ENCODE measurements at places on chromosomes 16 and 17. TPM values are rescaled to one million over a fixed set of nuclear protein-coding genes. Genes with fewer than 3 reads are reported as not detected.

GRCh38 chr17:34623856-34624766 is 44.7 kb downstream of the TMEM132E start:
- no peak for DNase-seq

GRCh38 chr17:31417051-31417792 is 25.7 kb downstream of the RAB11FIP4 start:
- no peak for DNase-seq

GRCh38 chr17:55668312-55668920 is 54.2 kb downstream of the TMEM100 start:
- peak; percentile 76 for DNase-seq

- no peak for DNase-seq
These were observed 7.8 kb upstream of the RHOT2 start for GRCh38 chr16:660132-660458.

The TAT gene
- polyA plus RNA-seq, result not detected

The SPATA32 gene
- not detected for polyA plus RNA-seq

The PRR35 gene
- 0.09 TPM for polyA plus RNA-seq
